ENCODE measurements at places on chromosomes 3 and 15.
A peak's percentile ranks its signal among the peaks of the same experiment; 100 is the strongest.

DNA sequence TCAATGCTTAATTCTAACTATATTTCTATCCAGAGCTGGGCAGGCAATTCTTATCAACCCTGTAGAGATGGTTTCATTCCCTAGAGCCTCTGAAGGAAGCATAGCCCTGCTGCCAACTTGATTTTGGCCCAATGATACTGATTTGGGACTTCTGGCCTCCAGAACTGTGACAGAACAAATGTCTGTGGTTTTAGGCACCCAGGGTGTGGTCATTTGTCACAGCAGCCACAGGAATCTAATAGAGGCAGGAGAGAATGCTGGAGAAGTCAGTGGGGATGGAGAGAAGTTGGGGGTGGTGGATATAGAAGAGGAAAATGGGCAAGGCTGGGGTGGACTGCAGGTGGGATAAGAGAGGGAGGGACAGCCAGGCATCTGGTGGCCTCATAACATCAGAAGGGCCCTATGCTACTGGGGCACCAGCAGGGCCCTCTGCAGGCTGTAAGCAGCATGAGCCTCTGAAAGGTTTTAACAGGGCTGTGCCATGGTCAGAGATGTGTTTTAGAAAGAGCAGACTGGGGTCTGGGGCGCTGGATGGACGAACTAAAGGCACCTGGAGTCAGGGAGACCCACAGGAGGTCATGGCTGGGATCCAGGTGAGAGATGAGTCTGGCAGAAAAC lies 19.8 kb downstream of the MRPS11 start:
- DNase-seq: peak; percentile 16

DNA sequence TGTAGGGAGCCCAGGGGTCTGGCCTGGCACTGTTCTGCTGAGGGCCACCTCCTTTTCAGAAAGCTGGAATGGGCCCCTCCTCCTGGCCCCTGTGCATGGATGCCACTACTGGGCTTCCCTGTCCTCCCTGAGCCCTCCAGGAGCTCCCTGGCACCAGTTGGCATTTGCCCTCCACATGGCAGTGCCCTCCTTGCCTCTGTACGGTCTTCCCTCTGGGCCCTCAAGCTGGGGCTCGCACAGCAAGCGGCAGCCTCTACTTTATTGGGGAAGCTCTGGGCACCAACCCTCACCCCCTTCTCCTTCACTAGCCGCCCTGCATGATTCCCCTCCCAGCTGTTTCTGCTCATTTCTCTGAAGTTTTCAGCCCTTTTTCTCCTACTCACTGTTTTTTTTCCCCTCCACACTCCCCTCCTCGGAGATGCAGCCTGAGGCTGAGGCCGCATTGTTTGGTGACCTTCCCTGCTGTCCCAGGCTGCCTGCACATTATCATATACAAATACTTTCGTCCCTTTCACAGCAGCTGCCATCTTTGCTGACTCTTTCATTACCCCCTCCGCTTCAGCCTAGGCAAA lies 127.3 kb downstream of the EEFSEC start:
- no peak for DNase-seq

GRCh38 chr3:125470671-125471070 lies 49.3 kb downstream of the SNX4 start:
- no peak for DNase-seq

DNA sequence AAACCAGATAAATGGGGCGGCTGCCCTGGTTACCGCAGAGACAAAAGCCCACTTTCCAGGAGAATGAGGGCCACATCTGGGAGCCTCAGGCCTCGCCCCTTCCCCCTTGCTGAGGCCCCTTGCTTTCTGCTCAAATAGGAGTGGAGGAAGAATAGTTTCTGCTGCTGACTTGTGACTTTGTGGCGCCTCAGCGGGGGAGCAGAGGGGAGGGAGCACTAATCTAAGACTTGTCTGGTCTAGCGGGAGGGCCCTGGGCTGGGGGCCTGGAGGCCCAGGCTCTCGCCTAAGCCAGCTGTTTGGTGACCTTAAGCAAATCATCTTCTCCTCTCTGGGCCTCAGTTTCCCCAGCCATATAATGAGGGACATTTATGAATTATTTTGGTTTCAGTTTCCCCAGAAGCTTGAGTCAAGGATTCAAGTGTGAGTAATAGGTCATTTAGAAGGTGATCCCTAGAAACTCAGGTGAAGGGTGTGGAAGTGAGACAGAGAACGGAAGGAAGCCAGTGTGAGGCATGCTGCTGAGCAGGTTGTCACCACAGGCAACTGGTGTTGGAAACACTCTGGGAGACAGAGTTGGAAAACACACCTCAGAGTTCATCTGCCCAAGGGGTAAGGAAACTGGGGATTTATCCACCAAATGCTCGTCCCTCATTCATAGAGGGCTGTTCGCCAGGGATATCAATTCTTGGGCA lies 25.9 kb upstream of the SMAD3 start:
- peak; percentile 64 for DNase-seq

GRCh38 chr3:194664857-194665256 lies 7.1 kb downstream of the LSG1 start:
- no peak for DNase-seq

DNA sequence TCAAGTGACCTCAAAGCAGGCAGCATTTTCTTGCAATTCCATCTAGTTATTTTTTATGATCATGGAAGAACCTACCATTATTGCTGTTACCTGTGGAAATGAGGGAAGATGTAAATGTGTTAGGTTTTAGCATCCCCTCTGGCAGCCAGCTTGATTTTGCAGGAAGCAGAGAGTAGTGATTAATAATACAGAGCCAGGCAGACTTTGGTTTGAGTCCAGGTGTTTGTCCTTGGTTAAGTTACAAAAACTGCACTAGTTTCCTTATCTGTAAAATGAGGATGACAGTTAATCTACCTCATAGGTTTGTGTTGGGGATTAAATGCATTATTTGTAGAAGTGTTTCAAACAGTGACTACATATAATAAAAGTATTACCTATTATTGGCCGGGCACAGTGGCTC lies 6.7 kb upstream of the ZNF621 start:
- no peak for DNase-seq

GRCh38 chr15:73889053-73889761 lies 15.8 kb downstream of the TBC1D21 start:
- no peak for DNase-seq

- no peak for DNase-seq
Measured at GRCh38 chr3:127265581-127265981, 22.3 kb downstream of the PRR20G start.

DNA sequence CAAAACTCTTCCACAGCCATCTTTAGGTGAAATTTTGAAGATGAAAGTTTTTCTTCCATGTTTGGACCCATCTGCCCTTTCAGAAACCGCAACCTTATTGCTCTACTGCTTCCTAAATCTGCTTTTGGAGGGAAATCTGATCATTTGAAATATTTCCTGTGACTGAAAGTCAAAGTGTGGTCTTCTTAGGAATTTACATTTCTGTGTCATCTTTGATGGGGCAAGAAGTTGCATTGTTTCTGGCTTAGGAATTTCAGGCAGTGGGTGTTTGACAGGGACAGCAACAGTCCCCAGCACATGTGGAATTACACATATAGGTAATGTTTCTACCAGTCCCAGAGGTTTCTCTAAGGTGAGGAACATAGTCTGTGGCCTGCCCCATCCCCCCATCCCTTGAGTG lies 5.3 kb upstream of the TYRO3 start:
- DNase-seq: peak; percentile 8

- peak; percentile 81 for DNase-seq
Measured at GRCh38 chr15:48149858-48150257, 28.2 kb downstream of the MYEF2 start.

GRCh38 chr3:135329479-135329878 lies 534.4 kb downstream of the EPHB1 start:
- peak; percentile 3 for DNase-seq

- no peak for DNase-seq
Measured at GRCh38 chr15:43918717-43919116, 91.9 kb downstream of the WDR76 start.

GRCh38 chr3:65945480-65945879 lies 93.2 kb downstream of the MAGI1 start:
- peak; percentile 63 for DNase-seq
